Muscle of leg (tissue), 16 donors: ENCODE measurements at places on chromosomes 16 and 17.
A peak's percentile ranks its signal among the peaks of the same experiment; 100 is the strongest.

- DNase-seq = no peak
- H3K4me1 ChIP-seq = no peaks in the 10 kb centered on the region
- H3K27me3 ChIP-seq = peaks cover 5% of the 10 kb centered on the region
- H3K36me3 ChIP-seq = no peaks in the 10 kb centered on the region
- no peak overlapping the region for H3K27ac ChIP-seq
- H3K4me3 ChIP-seq = no peak overlapping the region
Measured at GRCh38 chr17:66990047-66990446, 25.5 kb downstream of the CACNG4 start.

- H3K27ac ChIP-seq = no peak overlapping the region
- no peaks in the 10 kb centered on the region for H3K27me3 ChIP-seq
- no peak overlapping the region for H3K4me3 ChIP-seq
- DNase-seq = no peak
- no peaks in the 10 kb centered on the region for H3K36me3 ChIP-seq
Measured at GRCh38 chr17:46110219-46110618, 83.0 kb downstream of the KANSL1 start.

GRCh38 chr16:49513040-49513439, 139.4 kb downstream of the C16orf78 start:
- DNase-seq = peak; percentile 46
- no peak overlapping the region for H3K4me3 ChIP-seq
- no peaks in the 10 kb centered on the region for H3K27me3 ChIP-seq
- H3K4me1 ChIP-seq = peaks cover 50% of the 10 kb centered on the region
- peaks cover 21% of the 10 kb centered on the region for H3K36me3 ChIP-seq
- no peak overlapping the region for H3K27ac ChIP-seq

DNA sequence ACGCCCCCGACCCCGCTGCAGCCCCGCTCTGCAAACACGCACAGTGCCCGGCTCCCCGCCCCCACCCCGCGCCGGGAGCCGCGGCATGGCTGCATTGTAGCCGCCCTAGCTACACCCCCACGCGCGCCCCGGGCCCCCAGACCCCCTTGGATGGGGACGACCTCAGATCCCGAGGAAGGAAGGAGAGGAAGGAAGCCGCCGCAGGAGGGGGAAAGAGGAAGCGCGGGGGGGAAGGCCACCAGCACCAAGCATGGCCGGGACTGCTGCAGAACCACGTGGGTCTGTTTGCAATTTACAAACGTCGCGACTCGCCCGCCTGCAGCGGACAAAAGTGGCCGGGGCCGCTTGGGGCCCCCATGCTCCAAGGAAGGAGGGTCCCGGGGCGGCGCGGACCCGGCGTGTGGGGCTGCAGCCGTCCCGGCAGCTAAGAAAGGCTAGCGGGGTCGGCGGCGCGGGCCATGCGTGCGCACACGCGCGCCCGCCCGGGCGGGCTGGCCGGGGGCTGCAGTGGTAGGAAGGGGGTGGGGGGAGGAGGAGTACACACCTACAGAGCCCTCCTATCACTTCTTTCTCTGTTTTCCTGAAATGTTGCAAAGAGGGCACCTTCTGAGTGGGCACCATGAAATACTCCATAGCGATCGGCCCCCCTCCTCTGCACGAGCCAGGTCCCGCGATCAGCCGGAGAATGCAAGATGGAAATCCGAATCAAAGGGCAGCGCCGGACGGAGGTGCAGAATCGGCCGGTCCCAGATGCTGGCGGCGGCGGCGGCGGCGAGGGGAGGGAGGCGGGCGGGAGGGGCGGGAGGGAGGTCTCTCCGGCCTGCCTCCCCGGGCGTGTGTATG, 488 bp downstream of the TFAP4 start:
- H3K27me3 ChIP-seq = no peaks in the 10 kb centered on the region
- peak; percentile 79 for DNase-seq
- H3K4me3 ChIP-seq = peak overlapping the region; percentile 95
- peaks cover 23% of the 10 kb centered on the region for H3K4me1 ChIP-seq
- no peaks in the 10 kb centered on the region for H3K36me3 ChIP-seq

DNA sequence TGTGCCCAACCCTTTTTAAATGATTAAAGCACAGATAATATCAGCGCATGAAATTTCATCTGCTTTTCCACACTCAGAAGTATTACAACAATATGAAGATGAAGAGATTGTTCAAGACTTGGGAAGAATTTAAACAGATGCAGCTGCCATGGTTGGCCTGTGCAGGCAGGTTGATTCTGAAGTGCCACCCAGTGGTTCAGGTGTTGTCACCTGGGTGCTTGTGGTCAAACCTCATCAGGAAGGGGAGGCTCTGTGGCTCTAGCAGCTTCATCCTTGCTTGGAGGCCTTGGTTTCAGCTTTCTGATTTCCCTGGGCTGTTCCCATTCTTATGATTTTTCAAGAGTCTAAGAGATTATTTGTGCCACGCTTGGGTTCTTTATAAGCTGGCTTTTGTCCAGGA, 22.2 kb upstream of the CLEC18C start:
- H3K4me3 ChIP-seq = no peak overlapping the region
- H3K27me3 ChIP-seq = no peaks in the 10 kb centered on the region
- no peak overlapping the region for H3K27ac ChIP-seq
- no peak for DNase-seq
- peaks cover 2% of the 10 kb centered on the region for H3K4me1 ChIP-seq

GRCh38 chr17:48539177-48539576, 5.7 kb downstream of the HOXB2 start:
- DNase-seq = no peak
- peaks cover 15% of the 10 kb centered on the region for H3K4me1 ChIP-seq

DNA sequence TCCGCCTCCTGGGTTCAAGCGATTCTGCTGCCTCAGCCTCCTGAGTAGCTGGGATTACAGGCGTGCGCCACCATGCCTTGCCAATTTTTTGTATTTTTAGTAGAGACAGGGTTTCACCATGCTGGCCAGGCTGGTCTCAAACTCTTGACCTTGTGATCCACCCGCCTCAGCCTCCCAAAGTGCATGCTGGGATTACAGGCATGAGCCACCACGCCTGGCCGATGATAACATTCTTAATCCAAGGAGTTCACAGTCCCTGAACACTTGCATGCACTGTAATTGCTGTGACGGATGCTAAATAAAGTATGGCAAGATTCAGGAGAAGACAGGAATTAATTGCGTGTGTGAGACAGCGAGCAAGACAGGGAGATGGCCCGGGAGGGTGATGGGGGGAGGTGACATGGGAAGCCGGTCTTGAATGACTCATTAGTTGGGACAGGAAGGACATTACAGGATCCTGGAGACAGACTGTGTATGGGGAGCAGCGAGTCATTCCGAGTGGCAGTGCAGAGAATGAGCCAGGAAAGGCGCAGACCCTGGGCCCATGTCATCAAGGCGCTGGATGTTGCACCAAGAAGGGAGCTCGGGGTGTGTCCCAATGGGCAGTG, 6.7 kb downstream of the ABCA3 start:
- peaks cover 14% of the 10 kb centered on the region for H3K27me3 ChIP-seq
- no peak overlapping the region for H3K27ac ChIP-seq
- H3K4me3 ChIP-seq = no peak overlapping the region
- H3K4me1 ChIP-seq = no peaks in the 10 kb centered on the region

DNA sequence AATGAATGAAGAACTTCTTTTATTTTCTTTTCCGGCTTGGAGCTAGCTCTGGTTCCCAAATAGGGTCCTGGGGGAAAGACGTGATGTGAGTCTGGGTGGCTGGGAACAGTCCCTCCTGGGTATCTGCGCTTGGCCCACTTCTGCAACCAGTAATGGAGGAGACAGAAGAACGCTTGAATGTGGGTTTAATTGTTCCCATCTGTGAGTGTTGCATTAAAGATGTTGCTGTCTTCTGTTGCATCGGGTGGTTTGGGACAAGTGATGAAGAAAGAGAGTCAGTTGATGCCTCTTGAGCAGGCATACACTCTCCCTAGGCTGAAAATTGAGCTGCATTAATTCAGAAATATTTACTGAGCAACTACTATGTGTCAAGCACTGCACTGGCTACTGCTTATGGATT, 511.1 kb downstream of the CDH13 start:
- H3K36me3 ChIP-seq = no peaks in the 10 kb centered on the region
- no peaks in the 10 kb centered on the region for H3K27me3 ChIP-seq
- DNase-seq = no peak
- no peak overlapping the region for H3K27ac ChIP-seq
- peaks cover 10% of the 10 kb centered on the region for H3K4me1 ChIP-seq

DNA sequence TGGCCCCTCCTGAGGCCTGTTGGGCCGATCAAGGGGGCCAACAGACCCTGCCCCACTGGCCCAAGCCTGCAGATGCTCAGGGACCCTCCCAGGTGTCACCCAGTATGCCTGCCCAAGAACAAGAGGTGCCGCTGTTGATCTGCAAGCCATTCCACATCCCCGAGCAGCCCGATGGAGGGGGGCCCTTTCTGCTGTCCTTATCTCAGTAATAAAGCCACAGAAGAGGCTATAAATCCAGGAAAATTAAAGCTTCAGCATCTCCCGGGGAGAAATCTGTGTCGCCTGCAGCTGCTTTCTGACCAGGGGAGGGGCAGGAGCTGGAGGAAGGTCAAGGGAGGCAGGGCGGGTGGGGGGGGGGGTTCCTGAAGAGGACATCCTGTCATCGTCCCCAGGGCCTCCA, 11.7 kb upstream of the CACNA1H start:
- peaks cover 5% of the 10 kb centered on the region for H3K4me1 ChIP-seq
- H3K27me3 ChIP-seq = peaks cover 43% of the 10 kb centered on the region
- no peak for DNase-seq
- H3K4me3 ChIP-seq = no peak overlapping the region
- no peaks in the 10 kb centered on the region for H3K36me3 ChIP-seq

DNA sequence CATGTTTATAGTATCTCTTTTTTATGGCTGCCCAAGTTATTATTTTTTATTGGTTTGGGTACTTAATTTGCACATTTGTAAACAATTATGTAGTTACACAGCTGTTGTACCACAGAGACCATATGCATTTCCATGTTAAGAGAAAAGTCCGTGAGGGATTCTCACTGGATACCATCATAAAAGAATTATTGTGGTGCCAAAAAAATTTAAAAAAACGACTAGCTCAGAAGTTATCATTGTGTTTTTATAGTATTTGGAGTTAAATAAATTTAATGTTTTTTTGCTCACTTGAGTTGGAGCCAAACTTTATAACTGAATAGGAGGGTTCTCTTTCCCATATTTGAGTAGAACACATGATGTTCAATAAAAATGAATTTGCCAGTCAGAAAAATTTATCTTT, 618.7 kb downstream of the WWOX start:
- H3K4me1 ChIP-seq = peaks cover 4% of the 10 kb centered on the region
- no peak overlapping the region for H3K27ac ChIP-seq
- no peak overlapping the region for H3K4me3 ChIP-seq
- no peaks in the 10 kb centered on the region for H3K27me3 ChIP-seq
- H3K36me3 ChIP-seq = no peaks in the 10 kb centered on the region

DNA sequence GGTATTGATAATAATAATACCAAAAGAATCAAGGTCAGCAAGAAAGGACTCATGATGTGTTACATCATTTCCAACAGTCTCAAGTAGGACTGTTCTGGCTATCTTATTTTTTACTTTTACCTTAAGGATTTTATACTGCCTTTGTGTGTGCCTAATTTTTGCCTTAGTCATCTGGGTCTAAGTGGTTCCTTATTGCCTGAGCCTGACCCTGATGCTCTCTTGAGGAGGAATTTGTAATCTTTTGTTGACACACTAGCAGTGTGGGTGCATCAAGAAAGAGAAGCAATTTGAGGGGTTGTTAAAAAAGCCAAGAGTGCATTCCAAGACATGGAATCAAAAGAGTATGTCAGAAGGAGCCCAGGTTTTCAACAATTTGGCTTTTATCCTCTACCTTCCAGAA, 59.3 kb downstream of the TMEM100 start:
- DNase-seq = no peak
- H3K27me3 ChIP-seq = no peaks in the 10 kb centered on the region
- peaks cover 4% of the 10 kb centered on the region for H3K4me1 ChIP-seq
- no peak overlapping the region for H3K4me3 ChIP-seq
- no peaks in the 10 kb centered on the region for H3K36me3 ChIP-seq
- no peak overlapping the region for H3K27ac ChIP-seq

DNA sequence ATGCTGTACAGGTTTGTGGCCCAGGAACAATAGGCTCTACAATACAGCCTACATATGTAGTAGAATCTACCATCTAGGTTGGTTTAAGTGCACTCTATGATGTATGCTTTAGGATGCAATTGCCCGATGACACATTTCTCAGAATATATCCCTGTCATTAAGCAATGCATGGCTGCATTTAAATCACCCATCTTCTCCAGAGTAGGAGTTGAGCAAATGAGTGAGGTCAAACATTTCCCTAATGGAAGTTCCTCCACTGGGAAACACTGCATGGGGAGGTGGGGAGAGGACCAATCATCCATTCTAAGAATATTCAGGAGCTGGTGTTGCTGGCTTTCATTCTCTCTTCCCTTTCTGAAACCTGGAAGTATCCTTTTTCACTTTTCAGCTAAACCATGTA, 2.0 kb upstream of the PCTP start:
- H3K4me1 ChIP-seq = peaks cover 6% of the 10 kb centered on the region
- H3K4me3 ChIP-seq = no peak overlapping the region
- H3K27me3 ChIP-seq = no peaks in the 10 kb centered on the region
- H3K36me3 ChIP-seq = no peaks in the 10 kb centered on the region
- no peak overlapping the region for H3K27ac ChIP-seq

- DNase-seq = peak; percentile 14
- no peaks in the 10 kb centered on the region for H3K36me3 ChIP-seq
- H3K4me3 ChIP-seq = no peak overlapping the region
- no peaks in the 10 kb centered on the region for H3K4me1 ChIP-seq
- no peak overlapping the region for H3K27ac ChIP-seq
- H3K27me3 ChIP-seq = no peaks in the 10 kb centered on the region
Measured at GRCh38 chr17:13981881-13982280, 87.4 kb upstream of the COX10 start.

- H3K4me1 ChIP-seq = no peaks in the 10 kb centered on the region
- DNase-seq = no peak
- no peaks in the 10 kb centered on the region for H3K27me3 ChIP-seq
- no peak overlapping the region for H3K4me3 ChIP-seq
- H3K36me3 ChIP-seq = no peaks in the 10 kb centered on the region
Measured at GRCh38 chr16:18932243-18932987, 6.2 kb upstream of the SMG1 start.

DNA sequence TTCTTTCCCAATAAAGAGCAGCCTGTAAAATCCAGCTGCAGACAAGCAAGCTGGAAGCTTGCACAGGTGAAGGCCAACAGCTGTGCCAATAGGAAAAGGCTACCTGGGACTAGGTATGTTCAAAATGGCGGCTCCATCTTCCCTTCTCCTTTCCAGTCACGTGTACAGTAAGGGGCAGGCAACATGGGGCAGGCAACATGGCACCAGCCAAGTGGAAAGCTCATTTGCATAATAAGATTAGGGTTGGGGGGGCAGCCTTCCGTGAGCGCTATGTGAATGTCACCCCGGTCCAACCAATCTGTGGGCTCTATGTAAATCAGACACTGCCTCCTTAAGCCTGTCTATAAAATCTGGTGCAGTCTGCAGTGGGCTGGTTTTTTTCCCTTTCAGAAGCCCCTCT, 31.3 kb downstream of the TVP23A start:
- H3K27ac ChIP-seq = no peak overlapping the region
- no peaks in the 10 kb centered on the region for H3K4me1 ChIP-seq
- no peaks in the 10 kb centered on the region for H3K36me3 ChIP-seq
- no peak for DNase-seq
- H3K4me3 ChIP-seq = no peak overlapping the region
